SW 1271 (cell line): ENCODE measurements at places on chromosomes 1 and 21.

GRCh38 chr1:156608036-156608674, 6.9 kb upstream of the GPATCH4 start:
- peak; percentile 66 for DNase-seq

- DNase-seq: no peak
Observed at GRCh38 chr21:22710721-22711120, 1712.5 kb downstream of the NCAM2 start.

- DNase-seq: no peak
Observed at GRCh38 chr1:60430375-60430774, 356.8 kb upstream of the C1orf87 start.

GRCh38 chr1:100400404-100400803, 48.1 kb downstream of the CDC14A start:
- DNase-seq: no peak

- DNase-seq: no peak
Observed at GRCh38 chr1:159752135-159752580, 28.6 kb upstream of the DUSP23 start.

GRCh38 chr21:17529648-17530047, 16.8 kb downstream of the CXADR start:
- no peak for DNase-seq

GRCh38 chr21:36125512-36126207, 9.2 kb upstream of the CBR3 start:
- DNase-seq: peak; percentile 31

- DNase-seq: no peak
Observed at GRCh38 chr1:237748171-237748960, 142.4 kb downstream of the ZP4 start.

DNA sequence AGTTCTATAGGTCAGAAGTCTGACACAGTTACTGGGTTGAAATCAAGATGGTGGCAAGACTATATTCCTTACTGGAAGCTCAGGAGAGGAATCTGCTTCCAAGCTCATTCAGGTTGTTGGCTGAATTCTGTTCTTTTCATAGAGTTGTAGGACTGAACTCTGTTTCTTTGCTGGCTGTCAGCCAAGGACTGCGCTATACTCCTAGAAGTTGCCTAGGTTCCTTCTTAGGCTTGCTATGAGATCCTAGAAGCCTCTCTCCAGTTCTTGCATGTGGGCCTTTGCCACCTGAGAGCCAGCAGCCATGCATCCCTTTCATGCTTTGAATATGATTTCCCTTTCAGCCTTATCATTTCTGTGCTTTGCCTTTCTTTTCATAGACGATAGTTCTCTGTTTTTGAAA, 176.4 kb downstream of the RPS6KC1 start:
- no peak for DNase-seq

DNA sequence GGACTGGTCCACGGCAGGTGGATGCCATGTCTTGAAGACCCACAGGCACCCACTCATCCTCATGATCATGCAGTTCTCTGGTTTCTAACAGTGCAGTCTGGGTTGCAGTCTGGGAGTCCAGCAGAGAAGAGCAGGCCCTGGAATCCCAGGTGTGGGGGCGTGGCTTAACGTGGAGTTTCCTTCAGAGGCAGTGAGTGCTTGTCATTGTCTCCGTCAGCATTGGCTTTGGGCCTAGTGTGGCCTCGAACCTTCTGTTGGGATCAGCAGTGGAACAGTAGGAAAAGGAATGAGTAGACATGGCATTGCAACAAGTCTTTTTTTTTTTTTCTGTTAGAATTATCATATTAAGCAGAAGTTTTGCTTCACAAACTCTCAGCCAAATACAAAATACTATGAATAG, 12.8 kb downstream of the LGALS8 start:
- no peak for DNase-seq

GRCh38 chr1:20190256-20191160, 4.2 kb upstream of the PLA2G2C start:
- no peak for DNase-seq

- DNase-seq: no peak
Observed at GRCh38 chr1:233140974-233141373, 154.6 kb downstream of the PCNX2 start.

DNA sequence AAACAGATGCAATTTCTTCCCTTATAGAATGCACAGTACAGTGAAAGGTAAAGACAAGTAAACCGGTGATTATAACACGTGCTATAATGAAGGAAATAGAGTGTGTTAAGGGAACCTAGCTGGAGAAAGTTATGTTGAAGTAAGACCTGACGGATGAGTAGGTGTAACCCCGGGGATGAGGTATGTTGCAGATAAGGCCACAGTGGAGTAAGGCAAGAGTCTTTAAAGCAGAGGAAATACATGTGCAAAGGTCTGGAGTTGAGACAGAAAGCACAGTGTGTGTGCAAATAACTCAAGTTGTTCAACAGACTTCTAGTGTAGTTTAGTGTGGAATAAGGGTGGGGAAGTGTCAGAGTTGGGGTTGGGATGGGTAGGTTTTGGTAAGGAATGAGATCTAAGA, 2.9 kb downstream of the DBT start:
- no peak for DNase-seq

GRCh38 chr1:160818207-160818937, 22.4 kb downstream of the LY9 start:
- no peak for DNase-seq

- no peak for DNase-seq
Observed at GRCh38 chr1:182309631-182310351, 81.8 kb downstream of the GLUL start.

DNA sequence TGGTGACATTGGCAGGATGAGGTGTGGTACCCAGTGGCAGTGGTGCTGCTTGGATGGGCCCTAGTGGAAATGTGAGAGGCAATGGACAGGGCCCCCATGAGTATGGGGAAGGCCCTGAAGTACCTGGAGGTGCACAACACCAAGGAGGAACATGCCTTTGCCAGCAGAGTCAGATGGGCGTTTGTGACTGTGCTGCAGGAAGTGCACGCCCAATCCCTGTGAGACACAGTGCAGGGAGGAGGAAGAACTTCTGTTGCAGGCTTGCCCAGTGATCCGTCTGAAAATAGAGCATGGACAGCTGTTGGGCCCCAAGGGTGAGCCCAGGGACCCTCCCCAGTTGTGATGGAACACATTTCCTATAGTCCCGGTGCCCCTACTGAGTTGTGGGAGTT, 42.7 kb downstream of the GJA5 start:
- DNase-seq: no peak

DNA sequence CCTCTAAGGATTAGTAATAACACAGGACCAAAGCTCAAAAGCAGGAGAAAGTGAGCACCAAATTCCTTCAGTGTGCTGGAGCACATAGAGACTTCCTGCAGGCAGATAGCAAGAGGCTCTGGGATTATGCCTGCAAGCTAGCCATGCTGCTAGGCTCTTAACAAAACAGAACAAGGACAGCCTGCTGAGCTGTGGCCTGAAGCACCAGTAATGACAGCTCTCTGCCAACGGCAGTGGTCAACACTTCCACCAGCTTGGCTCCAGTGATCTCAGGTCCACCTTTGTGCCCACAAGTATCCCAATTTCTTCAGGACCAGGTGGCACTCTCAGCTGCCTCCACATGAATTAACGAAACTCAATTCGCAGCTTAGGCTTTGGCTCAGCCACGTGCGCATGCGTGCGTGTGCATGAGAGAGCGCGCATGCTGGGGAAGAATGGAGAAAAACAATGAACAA, 64.2 kb downstream of the SLC45A1 start:
- DNase-seq: no peak

GRCh38 chr1:42700006-42700405, 17.8 kb downstream of the YBX1 start:
- no peak for DNase-seq

DNA sequence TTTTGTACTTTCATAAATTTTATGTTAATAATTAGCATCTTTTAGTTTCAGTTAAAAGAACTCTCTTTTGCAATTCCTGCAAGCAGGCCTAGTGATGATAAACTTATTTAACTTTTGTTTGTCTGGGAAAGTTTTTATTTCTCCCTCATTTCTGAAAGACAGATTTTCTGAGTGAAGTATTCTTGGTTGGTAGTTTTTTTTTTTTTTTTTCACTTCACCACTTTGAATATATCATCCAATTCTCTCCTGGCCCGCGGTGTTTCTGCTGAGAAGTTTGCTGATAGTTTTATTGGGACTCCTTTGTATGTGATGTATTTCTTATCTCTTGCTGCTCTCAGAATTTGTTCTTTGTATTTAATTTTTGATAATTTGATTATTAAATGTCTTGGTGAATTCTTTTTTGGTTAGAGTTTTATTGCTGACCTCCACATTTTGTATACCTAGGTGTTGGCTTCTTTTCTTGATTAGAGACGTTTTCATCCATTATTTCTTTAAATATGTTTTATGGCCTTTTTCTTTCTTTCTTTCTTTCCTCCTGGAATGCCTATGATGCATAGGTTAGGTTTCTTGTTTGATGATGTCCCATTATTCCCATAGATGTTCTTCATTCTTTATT, 45.9 kb downstream of the BRINP2 start:
- no peak for DNase-seq

- DNase-seq: peak; percentile 58
Observed at GRCh38 chr1:211654838-211655787, 20.3 kb downstream of the NEK2 start.

DNA sequence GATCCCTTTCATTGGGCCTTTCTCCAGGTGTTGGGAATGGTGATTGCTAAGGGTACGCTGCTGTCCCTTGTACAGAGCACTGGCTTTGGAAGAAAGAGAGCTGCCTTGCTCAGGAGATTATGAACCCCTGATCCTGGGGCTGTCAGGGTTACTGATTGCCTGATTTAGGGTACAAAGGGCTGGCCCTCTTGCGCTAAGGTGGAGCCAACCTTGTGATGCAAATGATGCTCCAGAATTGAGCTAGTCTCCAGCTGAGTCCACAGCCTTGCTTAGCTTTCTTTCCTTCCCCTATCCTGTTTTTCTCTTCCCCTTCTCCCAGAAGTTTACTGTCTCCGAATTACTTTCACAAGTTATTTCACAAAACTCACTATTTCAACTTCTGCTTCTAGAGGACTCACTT, 334.7 kb downstream of the AMY1C start:
- DNase-seq: no peak

DNA sequence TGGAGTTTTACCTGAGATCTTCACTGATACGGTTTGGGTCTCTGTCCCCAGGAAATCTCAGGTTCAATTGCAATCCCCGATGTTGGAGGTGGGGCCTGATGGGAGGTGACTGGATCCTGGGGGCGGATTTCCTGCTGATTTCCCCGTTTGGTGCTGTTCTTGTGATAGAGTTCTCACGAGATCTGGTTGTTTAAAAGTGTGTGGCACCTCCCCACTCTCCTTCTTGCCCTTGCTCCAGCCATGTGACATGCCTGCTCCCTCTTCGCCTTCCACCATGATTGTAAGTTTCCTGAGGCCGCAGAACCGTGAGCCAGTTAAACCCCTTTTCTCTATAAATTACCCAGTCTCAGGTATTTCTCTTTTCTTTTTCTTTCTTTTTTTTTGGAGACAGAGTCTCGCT, 126.4 kb upstream of the SLC45A1 start:
- no peak for DNase-seq

GRCh38 chr1:35201631-35202030, 8.7 kb upstream of the SFPQ start:
- no peak for DNase-seq

- DNase-seq: no peak
Observed at GRCh38 chr1:33152685-33153432, 29.0 kb downstream of the TRIM62 start.

DNA sequence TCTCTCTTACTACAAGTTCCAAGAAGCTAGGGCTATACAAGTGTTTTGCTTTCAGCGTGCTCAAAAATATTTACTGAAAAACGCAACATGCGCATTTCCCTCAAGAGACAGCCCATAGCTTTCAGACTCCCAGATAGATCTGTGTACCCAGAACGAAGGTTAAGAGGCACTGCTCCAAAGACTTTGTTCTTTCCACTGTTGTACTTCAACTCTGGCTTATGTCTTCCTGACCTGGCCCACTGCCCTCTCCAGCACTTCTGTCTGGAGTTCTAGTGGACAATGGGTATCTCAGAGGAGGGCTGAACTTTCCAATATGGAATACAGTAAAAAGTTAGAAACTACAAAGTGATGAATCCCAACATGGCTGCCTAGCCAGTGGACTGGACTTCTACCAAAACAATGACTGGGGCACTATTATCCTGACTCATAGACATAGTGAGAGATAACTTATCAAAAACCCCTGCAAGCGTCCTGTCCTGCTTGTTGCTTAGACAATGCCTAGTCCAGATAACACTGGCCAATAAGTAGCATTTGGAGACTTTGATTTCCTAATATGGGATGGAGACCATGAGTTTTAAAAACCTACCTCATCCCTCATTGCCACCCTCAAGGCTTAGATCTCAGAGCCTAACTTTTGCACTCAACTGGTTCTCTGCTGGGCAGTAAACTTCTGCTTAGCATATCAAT, 8.8 kb upstream of the ADAR start:
- no peak for DNase-seq

- DNase-seq: no peak
Observed at GRCh38 chr1:74613894-74614293, 59.7 kb downstream of the ERICH3 start.

DNA sequence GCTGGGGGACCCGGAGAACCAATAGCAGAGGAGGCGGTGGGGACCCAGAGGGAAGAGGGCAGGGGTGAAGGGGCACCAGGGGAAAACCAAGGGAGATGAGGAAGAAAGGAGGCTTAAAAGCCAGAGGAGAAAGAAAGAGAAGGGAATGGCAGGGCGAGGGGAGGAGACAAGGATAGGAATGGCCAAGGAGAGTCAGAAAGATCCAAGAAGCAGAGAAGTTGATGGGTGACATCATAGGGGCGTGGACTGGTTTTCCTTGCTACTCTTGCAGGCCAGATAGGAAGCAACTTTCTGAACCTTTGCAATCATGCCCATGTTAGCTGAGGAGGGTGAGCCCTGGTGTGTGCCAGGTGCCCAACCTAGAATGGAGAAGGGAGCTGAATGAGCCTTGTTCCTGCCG, 5.4 kb downstream of the NPR1 start:
- no peak for DNase-seq

GRCh38 chr1:19438516-19439195, 46.7 kb downstream of the CAPZB start:
- DNase-seq: no peak

DNA sequence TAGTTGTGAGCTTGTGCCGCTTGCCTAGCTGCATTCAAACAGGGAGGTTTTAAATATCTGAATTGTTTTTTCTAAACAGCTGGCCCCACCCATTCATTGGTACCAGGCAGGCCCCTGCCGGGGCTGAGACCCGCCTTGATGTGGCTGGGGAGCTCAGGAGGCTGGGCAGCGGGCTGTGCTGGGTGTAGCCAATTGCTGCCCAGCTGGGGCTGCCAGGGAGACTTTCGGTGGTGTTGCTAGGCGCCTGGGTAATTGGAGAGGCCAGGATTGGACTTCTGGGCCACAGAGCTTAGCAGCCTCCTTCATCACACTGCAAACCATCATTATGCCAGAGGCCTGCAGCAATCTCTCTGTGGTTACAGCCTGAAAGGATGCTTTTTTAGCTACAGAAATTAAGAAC, 12.2 kb downstream of the RHBDL2 start:
- no peak for DNase-seq
